ENCODE measurements at places on chromosomes 5 and 9.

DNA sequence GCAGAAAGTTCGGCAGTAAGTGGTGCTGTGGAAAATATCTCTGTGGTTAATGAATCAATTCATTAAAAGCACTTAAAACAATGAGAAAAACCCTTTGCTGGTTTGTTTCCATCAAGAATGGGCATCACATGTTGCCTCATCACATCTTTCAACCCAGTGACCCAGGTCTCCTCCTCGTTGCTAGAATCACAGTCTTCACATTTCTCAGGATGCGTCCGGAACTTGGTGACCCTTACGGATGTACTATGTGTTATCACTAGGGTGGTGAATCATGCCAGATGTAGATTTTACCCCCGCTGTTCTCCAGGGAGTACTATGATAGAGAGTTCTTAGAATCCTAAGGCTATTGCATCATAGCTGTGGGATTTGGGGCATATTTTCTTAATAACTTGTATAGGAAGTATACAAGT is 217.9 kb upstream of the KLF4 start:
- no peak for DNase-seq

GRCh38 chr9:136495238-136495800 is 12.5 kb upstream of the SEC16A start:
- DNase-seq = no peak

DNA sequence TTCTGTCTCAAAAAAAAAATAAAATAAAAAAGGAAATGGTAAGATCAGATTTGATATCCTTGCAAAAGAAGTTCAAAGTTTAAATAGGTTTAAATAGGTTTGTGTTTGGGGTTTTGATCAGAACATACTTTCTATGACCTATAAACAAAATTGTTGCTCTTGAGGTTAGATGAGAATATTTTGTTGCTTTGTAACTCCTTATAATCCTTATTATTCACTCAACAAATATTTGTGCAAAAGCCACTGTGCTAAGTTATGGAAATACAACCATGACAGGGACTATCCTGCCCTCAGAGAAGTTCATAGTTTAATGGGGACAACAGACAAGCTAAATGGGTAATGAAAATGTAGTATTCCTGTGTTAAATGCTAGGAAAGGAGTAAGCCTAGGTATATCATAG is 71.5 kb downstream of the INVS start:
- no peak for DNase-seq

- no peak for DNase-seq
These were observed 2.5 kb upstream of the SPINK7 start for GRCh38 chr5:148309746-148310145.

- no peak for DNase-seq
These were observed 96.0 kb downstream of the LIX1 start for GRCh38 chr5:97046270-97046982.

DNA sequence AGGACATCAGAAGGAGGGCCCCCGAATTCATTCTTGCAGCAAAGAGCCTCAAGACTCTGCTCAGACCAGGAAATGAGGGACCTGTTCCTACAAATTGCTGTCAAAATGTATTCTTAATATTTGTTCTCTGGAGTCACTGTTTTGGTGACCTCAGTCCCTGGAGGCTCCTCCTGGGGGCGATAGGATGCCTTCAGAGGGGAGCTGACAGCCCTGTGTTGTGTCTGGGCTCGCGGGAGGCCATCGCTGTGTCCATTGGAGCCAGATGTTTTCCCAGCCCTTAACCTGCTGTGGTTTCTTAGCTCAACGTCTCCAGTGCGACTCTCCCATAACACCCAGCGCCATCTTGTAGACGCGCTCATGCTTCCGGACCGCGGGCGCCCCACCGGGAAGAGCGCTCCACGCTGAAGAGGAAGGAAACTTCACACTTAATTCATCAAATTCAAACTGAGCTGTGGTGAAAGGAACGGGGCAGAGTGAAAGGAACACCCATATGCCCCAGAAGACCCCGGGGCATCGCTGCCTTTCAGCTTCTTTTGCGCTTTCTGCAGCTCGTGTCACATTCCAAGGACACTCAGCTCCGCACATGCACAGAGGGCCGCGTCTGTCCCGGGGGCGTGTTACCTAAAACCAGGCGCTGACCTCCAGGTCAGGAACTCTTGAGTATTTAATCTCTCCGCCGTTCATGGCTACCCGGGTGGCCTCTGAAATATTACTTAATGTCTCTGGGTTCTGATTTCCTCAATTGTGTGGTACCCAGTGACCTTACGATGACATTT is 112.3 kb upstream of the GDNF start:
- DNase-seq = no peak

- no peak for DNase-seq
These were observed 6.4 kb upstream of the ACOT12 start for GRCh38 chr5:81400375-81400774.

DNA sequence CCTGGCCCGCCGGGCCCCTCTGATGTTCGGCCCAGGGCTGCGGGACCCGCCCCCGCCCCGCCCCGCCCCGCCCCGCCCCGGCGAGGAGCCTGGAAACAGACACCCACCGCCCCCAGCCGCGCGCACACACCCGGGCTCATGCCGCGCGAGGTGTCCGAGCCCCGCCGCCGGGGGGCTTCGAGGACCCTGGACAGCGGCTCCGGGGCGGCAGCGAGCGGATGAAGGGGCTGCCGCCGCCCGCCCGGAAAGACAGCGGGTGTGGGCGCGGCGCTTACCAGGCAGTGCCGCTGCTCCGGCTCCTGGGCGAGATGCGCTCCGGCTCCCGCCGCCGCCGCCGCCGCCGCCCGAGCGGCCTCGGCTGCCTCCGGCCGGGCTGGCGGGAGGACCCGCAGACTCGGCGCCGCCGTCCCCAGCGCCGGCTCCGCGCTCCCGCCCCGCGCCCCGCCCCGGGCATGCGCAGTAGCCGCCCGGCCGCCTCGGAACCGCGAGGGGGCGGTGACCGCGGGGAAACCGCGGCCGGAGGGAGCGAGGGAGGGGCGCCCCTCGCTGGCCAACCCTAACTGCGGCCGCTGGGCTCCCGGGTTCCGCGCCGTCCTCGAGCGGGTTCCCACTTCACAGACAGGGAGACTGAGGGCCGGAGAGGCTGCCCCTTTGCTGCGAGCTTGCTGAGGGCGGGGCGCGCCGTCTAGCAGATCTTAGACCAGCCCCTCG is at the start of gene GPRIN1:
TSS of gene GPRIN1 (minus strand) at position 433 of the 711 bp plus-strand sequence. CDS start 10,322 bp downstream, outside the sequence.
- no peak for DNase-seq

GRCh38 chr9:80619356-80619755 is 1047.6 kb downstream of the TLE4 start:
- no peak for DNase-seq

DNA sequence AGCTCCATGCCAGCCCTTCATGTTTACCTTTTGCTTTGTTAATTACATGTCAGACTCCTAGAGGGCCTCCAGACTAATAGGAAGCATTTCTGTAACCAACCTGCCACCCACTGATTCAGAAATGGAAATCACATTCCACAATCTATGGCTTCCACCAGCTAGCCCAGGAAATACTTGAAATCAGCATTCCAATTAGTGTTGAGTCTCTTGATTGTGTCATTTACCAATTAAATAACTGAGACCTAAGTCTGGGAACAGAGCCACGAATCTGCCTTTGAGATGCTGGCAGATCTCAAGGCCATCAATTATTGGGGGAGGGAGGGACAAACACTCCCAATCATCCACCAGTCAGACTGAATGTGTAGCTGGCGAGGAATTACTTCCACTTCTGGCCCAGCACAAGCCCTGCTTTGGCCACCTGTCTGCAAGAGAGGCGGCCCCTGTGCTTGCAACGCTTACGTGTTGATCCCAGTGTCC is 27.4 kb upstream of the SAP30L start:
- no peak for DNase-seq

GRCh38 chr5:179623906-179624741 is 653 bp upstream of the HNRNPH1 start:
- no peak for DNase-seq

DNA sequence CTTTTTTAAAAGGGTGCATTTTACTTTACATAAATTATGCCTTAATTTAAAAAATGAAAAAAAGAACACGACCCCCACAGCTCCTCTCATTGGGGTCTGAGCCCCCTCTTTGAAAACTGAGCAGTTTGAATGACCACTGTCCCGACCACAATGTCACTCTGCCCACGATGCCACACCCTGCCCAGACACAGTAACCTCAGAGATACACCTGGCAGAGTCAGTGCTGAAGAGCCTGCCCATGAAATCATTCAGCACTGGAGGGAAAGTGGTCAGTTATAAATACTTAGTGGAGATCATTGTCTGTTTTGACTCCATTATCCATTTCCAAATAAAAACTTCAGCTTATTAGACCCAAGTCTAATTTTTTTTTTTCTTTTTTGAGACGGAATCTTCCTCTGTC is 49.3 kb downstream of the DNAJC21 start:
- no peak for DNase-seq

GRCh38 chr9:124309667-124310084 is 51.9 kb downstream of the NEK6 start:
- no peak for DNase-seq

DNA sequence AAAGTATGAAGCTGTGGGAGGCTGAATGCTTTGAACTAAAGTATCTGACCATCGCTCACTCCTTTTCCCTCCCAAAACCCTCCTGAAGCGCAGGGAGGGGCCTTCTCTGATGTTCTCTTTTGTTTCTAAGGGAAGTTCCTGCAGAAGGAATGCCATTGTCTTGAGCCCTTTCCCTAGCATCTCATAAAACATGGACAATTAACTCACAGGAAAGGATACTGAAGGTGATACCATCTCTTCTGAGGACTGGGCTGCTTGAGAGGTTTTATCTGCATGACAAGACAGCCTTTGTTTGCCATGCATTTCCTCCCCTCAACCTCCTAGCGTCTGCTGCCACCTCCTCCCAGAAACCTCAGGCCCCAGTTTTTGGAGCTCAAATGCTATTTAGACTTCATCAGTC is 4.3 kb upstream of the RMND5B start:
- DNase-seq = no peak

GRCh38 chr5:34509392-34509791 is 146.7 kb upstream of the RAI14 start:
- no peak for DNase-seq

GRCh38 chr5:139694556-139695177 is 46.5 kb downstream of the CXXC5 start:
- no peak for DNase-seq

- DNase-seq = no peak
These were observed 15.2 kb downstream of the SRFBP1 start for GRCh38 chr5:121976979-121977378.

- no peak for DNase-seq
These were observed 117.2 kb downstream of the ARHGEF28 start for GRCh38 chr5:73743161-73743560.

DNA sequence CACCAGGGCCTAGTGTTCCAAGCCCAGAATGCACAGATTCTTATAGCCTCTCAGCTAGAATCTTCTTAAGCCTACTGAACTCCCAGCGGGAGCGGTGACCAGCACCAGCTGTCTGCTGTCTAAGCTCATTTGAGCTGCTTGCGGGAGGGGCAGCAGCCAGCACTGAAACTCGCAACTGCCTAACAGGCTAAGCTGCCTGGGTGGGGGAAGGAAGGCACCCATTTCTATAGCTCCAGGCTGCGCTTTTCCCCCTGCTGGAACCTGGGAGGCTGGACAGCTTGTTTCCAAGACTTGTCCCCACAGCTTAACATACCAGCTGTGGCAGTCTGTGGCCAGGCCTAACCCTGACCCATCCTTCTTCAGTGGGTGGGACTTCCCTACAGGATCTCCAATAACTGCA is 512.9 kb downstream of the EFNA5 start:
- DNase-seq = no peak

- no peak for DNase-seq
These were observed 5.7 kb upstream of the AQP7 start for GRCh38 chr9:33408087-33408486.

DNA sequence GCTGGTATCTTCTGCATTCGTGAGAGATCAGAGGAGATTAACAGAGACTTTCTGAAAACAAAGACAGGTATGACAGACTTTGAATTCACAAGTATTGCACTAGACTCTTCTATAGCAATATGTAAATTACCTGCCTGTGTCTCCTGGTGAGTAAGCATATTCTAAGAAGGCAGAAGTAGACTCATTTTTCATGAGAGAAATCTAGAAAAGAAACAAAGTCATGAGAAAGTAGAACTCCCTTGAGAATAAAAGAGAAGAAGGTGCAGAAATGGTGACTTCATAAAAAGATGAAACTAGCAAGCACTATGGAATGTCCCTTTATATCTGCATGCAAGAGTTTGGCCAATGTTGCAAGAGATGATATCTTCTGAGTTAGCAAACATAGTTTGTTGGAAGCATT is 419.8 kb downstream of the DMRT2 start:
- DNase-seq = no peak

DNA sequence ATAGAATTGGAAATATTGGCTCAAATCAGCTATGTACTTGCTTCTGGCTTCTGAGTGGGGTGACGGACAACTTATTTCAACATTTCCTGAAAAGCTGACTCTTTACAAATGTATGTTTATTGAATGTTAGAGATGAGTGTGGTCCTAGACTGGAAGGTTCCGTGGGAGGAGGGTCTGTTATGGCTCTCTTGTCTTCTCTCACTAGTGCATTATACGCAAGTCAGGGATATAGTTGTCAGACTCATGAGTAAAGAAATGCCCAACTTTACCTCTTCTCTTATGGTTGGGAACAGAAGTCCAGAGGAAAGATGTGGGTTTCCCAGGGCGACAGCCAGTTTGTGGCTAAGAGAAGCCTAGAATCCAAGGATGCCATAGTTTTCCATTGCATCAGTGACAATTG is 839.3 kb upstream of the WWC1 start:
- DNase-seq = no peak

DNA sequence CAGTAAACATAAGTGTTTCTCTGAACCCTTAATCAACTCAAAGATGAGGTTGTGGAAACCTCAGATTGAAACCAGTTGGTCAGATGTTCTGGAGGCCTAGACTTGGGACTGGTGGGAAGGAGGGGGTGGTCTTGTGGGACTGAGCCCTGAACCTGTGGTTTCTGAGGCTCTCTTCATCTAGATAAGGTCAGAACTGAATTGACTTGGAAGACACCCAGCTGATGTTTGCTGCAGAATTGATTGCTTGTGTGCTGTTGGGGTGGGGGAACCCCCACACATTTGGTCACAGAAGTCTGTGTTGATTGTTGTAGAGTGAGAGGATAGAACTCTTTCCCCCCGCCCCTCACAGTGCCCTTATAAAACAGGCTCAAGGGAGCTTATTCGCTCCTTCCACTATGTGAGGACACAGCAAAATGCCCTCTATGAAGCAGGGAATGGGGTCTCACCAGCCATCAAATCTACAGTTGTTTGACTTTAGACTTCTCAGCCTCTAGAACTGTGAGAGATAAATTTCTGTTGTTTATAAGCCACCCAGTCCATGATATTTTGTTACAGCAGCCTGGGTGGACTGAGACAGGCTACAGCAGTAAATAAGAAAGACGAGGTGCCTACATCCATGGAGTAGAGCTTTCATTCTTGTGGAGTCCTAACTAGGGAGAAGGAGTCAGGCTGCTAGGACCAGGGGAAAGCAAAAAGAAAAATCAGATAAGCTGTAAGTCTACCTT is 25.7 kb upstream of the UGCG start:
- DNase-seq = no peak

DNA sequence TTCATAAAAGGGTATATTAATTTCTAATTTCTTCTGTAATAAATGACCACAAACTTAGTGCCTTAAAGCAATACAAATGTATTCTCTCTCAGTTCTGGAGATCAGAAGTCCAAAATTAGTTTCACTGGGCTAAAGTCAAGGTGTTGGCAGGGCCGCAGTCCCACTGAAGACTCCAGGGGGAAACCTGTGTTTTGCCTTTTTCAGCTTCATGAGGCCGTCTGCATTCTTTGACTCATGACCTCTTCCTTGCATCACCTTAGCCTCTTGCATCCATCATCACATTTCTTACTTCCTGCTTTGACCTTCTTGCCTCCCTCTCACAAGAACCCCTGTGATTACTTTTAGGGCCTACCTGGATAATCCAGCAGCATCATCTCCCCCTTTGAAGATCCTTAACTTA is 42.0 kb upstream of the ALDH1B1 start:
- DNase-seq = no peak

Measured in coronary artery (tissue), 2 donors.